ENCODE measurements at places on chromosomes 3 and 15.

- peak; percentile 70 for DNase-seq
Observed at GRCh38 chr3:182327196-182327681, 466.1 kb upstream of the ATP11B start.

DNA sequence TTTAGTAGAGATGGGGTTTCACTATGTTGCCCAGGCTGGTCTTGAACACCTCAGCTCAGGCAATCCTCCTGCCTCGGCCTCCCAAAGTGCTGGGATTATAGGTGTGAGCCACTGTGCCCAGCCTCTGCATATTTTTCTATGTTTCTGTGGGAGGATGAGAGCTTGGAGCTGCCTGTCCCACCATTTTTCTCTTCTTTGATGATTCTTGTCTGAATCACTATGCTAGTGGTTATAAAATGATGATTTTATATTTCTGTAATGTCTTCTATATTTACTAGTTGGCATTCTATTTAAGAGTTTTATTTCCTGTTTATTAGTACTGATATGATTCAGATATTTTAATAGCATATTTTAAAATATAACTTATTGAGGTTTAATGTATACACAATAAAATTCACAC lies 69.7 kb downstream of the CHCHD6 start:
- no peak for DNase-seq

DNA sequence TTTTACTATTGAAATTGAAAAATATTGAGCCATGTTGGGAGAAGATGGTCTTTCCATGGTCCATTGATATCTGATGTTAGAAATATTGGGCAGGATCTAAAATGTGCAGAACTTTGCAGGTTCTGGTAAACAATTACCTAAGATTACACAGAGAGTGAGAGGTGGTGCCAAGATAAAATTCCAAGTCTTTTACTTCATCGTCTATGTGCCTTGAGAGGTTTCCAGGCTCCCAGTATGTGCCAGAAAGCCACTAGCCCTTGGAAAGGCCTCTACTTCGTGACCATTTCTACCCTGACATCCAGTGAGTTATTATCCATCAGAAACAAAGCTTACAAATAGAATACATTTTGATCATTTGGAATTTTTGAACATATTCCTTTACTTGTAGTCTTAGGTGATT lies 27.6 kb downstream of the CD200 start:
- no peak for DNase-seq

GRCh38 chr15:98442901-98443300 lies 205.4 kb upstream of the IGF1R start:
- no peak for DNase-seq

- DNase-seq: no peak
Observed at GRCh38 chr15:33908406-33908805, 59.9 kb upstream of the CHRM5 start.

All from Caki2 (cell line).